Osteoblast (primary cell): ENCODE measurements at places on chromosomes 1 and 21.

- DNase-seq, result peak; percentile 94
Measured at GRCh38 chr1:2801535-2802291, at the start of gene TTC34. Gene TTC34 (minus strand): TSS chr1:2801693. CDS start chr1:2800827, 866 bp downstream.

- DNase-seq, result peak; percentile 81
Measured at GRCh38 chr1:61052395-61053225, 29.8 kb upstream of the NFIA start.

GRCh38 chr1:228848406-228848805 lies 113.1 kb downstream of the RHOU start:
- DNase-seq, result no peak

DNA sequence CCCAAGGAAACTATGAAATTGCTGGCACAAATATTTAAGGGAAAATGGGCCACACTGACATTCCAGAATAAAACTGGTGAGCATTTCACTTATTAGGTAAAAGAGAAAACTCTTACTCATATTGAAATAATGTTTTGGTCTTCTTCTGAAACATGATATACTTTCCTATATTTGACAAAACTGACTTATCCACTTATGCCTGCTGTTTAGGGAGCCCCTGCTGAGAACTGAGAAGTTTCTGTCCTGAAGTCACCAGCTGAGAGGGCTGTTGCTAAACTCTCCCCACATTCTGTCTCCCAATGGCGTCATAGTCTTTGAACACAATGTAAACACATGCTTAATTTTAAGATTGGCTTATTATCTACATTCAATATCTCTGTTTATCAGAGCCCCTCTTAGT lies 46.8 kb upstream of the ZC3H11B start:
- no peak for DNase-seq

DNA sequence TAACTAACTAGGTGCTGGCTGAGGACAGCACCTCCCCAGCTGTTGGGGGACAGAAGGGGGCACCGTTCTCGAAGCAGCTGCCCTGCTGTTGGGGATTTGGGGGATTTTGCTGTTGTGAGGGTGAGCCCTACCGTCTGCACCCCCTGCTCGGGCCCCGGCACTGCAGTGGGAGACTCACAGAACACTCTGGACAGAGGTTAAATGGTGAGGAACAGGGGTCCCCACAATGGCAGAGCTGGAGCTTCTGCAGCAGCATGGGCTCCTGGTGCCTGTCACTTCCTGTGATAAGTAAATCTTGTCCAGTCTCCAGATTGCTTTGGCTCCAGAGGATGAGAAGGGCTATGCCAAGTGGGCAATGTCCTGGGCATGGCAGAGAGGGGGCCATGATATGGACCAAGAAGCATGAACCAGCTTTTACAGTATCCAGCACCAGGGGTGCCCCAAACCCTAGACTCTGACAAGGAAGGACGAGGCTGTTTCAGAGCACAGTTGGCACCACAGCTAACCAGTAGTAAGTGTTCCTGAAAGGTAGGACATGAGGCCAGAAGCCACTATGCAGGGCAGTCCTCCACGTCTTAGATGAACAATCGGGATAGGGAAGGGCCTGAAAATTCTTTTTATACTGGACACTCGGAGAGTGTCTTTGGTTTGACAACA lies 365.1 kb upstream of the VAMP3 start:
- no peak for DNase-seq

DNA sequence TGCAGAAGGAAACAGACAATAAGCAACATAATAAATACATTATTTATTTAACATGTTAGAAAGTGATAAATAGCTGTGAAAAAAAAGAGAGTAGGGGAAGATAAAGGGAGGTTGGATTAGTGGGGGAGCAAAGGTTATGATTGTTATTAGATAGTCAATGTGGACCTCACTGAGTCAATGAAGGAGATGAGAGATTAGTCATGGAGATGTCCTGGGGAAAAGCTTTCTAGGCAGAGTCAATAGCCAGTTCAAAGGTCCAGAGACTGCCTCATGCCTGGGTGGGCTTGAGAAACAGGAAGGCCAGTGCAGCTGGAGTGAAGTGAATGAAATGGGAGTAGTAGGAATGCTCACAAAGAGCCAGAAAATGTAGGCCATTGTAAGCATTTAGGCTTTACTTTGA lies 187.1 kb upstream of the CACYBP start:
- no peak for DNase-seq

- peak; percentile 75 for DNase-seq
Measured at GRCh38 chr1:26281971-26282370, 2.1 kb downstream of the SH3BGRL3 start.

GRCh38 chr1:64745986-64746940 lies 1.4 kb downstream of the RAVER2 start:
- no peak for DNase-seq

- no peak for DNase-seq
Measured at GRCh38 chr1:245416781-245417180, 262.0 kb downstream of the KIF26B start.

GRCh38 chr1:53975861-53976260 lies 29.7 kb downstream of the LRRC42 start:
- DNase-seq, result no peak

GRCh38 chr1:41353744-41354143 lies 7.5 kb upstream of the FOXO6 start:
- peak; percentile 81 for DNase-seq

GRCh38 chr1:210330279-210330866 lies 1.7 kb downstream of the HHAT start:
- DNase-seq, result no peak

DNA sequence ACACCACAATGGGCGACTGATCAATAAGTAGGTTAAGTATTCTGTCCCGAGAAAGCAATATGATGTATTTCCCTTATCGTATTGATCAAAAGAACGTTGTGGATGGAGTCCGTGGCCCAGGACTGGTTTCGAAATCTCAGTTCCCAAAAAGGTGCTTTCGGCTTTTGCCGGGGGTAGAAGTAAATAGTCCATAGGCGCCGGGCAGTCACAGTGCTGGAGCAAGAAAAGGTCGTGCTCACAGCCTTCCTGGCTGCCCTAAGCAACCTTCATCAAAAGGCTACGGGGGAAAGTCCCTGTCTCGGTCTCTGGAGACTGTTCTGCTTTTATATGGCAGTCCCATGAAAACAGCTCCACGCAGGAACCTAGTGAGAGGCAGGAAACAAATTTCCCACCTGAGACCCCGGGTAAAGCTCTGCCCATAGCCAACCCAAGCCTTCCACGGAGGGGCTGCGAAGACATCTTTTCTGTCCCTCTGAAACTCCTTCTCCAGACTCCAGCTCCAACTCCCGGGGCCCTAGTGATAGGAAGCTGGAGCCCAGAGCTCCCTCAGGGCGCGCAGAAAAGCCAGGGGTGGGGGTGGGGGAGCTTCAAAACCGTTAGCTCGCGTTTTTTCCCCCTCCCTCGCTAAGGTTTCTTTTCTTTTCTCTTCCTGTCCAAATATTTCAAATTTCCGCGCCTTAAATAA lies 7.0 kb downstream of the CDKN2C start:
- DNase-seq, result peak; percentile 90

DNA sequence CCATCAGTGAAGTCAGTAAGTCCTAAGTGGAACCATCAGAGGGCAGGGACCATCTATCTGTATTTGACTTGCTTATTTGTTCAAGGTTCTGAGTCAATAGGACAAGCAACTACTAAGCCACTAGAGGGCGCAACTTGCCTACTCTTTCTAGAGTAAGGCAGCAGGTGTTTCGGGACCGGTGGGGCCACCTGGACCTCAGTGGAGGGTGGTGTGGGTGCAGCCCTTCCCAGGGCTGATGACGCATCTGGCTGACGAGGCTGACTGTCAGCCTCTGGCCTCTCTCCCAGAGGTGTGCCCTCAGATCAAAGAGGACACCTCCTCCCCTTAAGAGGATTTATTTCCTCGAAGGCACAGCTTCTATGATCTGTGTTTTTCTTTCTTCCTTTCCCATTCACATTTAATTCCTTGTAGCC lies 6.6 kb downstream of the CBR3 start:
- peak; percentile 87 for DNase-seq

DNA sequence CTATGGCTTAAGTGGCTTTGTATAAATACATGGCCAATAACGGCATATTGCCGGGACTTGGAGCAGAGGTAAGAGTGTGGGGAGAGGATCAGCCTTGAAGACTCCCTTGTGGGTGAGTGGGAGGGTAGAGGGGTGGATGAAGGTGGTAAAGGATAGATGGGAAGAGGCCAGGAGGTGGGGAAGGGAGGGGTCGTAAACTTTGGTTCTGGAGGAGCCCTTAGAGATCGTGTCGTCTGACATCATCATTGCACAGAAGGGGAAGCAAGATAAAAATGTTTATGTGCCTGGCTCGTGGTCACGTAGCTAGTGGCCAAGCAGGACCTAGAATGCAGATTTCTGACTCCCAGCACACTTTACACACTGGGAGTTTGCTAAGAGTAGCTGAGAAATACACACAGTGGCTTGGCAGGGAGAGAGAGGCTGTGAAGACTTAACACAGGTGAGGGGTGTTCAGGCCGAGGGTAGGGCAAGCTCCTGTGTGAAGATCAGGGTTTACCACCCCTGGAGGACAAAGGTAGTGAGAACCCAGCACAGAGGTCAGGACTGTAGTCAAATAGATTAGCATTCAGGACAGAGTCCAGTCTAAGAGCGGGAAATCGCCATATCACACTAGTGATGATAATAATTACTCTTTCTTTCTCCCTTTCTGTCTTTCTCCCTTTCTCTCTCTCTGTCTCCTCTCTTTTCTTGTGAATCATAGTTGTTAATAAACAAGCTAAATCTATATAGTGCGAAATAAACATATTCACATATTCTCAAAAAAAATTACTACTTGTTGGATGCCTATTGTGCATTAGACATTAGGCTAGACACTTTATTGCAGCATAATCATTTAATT lies 75.5 kb downstream of the LRRC8D start:
- no peak for DNase-seq

- DNase-seq, result no peak
Measured at GRCh38 chr1:78240191-78240590, 194.4 kb downstream of the GIPC2 start.

DNA sequence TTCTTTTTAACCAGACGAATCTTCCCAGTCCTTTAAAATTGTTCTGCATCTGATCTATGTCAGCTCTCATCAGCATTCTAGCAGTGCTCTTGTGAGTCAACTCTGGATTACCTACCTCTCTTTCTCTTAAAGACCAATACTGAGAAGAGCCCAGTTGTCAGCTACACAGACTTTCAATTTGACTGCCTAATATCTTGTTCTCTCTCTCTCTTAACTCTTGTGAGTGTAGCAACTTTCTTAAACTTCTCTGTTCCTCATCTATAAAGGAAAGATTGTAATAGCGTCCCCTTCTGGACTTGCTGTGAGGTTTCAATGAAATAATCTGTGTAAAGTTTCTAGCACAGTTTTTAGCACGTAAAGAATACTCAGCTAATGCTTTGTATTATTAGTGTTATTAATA lies 499.3 kb upstream of the ADAMTS5 start:
- no peak for DNase-seq

- no peak for DNase-seq
Measured at GRCh38 chr1:9901148-9902059, 8.7 kb downstream of the CTNNBIP1 start.

- no peak for DNase-seq
Measured at GRCh38 chr1:46130121-46130520, 2.3 kb downstream of the PIK3R3 start.

DNA sequence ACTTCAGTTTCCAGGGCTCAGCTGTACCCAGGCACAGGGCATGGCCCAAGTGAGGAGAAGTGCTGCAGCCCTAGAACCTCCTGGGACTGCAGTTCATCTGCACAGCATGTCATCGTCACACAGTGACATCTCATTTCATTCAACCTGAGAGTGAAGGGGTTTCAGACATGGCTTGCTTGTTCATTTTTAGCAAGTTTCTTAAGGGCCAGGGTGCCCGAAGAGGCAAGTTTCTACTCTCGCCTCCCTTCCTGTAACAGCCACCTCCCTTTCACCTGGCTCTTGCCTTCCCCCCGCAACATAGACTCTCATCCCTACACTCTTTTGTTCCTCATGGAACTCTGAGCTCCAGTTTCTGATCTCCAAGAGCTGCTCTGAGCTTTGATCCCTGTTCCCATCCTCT lies 108.1 kb downstream of the C1orf21 start:
- DNase-seq, result no peak

GRCh38 chr1:10721381-10722321 lies 74.8 kb downstream of the CASZ1 start:
- DNase-seq, result no peak

GRCh38 chr1:14835725-14836124 lies 237.2 kb downstream of the KAZN start:
- DNase-seq, result no peak

DNA sequence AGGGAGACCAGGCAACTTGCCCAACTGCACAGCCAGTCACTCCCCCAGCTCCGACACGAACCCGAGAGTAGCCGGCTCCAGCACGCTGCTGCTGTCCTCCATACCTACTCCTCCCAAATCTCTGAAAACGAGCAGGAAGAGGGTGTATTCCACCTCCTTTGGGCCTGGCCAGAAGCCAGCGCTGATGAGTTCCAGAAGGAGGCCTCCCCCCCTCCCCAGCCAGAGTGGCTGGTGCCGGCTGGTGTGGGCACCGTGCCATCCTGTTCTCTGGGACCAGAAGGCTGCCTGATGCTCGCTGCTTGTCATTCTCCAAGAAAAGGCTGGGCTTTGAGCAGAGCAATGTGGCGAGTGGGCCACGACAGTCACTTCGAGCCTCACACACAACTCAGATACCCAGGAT lies 22.2 kb downstream of the KCNN3 start:
- no peak for DNase-seq

- DNase-seq, result no peak
Measured at GRCh38 chr1:228990906-228991569, 255.8 kb downstream of the RHOU start.

- no peak for DNase-seq
Measured at GRCh38 chr1:182054698-182055326, 6.7 kb downstream of the ZNF648 start.

DNA sequence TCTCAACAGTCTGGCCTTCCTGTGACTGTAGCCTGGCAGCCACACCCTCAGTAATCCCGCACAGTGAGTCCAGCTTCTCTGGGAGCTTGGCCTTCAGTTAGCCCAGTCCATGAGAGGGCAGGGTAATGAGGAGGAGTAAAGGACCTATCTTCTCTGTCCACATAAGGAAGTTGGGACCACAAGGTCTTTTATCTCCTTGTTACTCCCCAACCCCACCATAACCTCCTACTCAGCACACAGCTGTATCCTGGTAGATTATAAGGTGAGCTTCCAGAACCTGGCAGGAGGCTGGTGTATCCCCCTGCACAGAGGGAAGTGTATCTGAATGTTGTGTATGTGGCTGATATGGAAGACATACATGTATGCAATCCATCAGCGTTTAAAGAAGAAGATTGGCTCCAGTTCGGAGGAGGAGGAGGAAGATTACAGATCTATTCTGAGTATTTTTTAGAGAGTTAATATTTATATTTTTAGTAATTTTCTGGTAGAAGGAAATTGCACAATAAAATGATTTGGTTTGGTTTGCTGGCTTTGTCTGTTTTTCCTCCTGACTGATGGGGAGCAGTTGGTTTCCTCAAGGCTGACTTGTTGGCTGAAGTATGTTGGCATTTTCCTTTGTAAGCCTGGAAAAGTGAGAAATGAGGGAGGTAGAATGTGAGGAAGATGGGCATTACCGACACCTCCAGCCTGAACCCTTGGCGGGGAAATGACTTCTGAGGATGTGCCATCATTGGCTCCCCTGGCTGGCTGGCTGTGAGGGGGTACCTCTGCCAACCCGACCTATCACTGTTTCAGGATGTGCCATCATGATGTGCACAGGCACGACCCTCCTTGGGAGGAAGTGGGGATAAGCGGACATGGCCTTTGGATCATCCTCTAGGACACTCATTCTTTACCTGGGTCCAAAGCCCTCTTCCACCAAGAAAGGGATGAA lies 5.0 kb downstream of the C1orf226 start:
- DNase-seq, result no peak
